Renal pelvis (tissue), 12 donors: ENCODE measurements at places on chromosomes 6 and 20.

DNA sequence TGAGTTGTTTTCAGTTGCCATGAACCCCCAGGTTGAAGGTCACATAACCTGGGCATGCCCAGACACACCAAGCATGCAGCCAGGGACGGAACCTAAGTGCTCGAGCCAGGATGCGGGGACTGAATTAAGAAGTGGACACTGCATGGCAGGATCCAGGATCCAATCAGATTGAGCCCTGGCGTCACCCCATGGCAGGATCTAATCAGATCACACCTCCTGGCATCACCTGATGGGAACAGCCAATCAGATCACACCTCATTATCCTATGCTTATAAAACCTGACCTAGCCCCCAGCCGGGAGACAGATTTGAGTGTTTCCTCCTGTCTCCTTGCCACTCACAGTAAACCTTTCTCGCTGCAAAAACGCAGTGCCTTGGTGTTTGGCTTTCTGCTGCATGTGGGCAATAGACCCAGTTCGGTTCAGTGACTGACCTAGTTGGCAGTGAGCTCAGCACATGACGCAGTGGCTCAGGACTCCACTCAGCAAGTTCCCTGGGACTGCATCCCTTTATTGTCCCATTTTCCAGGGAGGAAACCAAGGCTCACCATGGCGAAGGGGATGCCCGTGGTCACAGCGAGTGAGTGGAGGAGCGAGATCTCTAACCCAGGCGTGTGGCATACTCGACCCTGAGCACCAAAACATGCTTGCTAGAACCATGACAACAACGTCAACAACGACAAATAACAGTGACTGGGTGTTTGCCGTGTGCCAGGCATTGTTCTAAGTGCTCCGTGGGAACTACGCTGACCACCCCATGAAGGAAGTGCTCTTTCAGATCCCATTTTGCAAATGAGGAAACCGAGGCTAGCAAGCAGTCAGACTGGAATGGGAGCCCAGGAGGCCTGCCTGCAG lies 66.3 kb downstream of the RBM38 start:
- DNase-seq: no peak

- no peak for DNase-seq
Observed at GRCh38 chr20:36493051-36493800, 48.1 kb upstream of the MYL9 start.

- DNase-seq: no peak
Observed at GRCh38 chr6:43679057-43679456, 8.5 kb downstream of the MRPS18A start.

GRCh38 chr6:138371720-138372119 lies 6.0 kb upstream of the SMIM28 start:
- DNase-seq: no peak

- DNase-seq: no peak
Observed at GRCh38 chr20:54843865-54844264, 368.5 kb downstream of the DOK5 start.

DNA sequence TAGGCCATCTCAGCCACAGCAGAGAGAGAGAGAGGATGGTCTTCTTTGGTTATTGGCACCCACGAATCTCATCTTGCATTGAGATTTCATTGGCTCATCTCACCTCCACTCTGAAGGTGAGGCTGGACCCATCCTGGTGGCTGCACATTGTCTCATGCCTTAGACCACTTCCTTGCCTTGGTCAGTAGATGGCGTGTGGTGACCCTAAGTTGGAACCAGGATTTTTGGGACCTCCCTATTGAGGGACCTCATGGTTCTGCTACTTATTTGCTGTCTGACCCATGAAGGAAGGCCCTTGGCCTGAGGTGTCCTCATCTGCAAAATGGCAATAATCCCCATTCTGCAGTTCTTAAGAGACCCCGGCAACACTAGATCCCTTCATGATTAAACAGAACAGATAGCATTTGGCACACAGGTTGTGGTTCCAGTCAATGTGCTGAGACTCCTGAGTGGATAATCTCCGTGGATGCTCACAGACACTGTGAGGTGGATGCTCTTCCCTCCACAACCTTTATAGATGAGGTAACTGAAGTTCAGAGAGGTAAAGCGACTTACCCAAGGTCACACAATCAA lies 21.5 kb upstream of the AAR2 start:
- DNase-seq: no peak

DNA sequence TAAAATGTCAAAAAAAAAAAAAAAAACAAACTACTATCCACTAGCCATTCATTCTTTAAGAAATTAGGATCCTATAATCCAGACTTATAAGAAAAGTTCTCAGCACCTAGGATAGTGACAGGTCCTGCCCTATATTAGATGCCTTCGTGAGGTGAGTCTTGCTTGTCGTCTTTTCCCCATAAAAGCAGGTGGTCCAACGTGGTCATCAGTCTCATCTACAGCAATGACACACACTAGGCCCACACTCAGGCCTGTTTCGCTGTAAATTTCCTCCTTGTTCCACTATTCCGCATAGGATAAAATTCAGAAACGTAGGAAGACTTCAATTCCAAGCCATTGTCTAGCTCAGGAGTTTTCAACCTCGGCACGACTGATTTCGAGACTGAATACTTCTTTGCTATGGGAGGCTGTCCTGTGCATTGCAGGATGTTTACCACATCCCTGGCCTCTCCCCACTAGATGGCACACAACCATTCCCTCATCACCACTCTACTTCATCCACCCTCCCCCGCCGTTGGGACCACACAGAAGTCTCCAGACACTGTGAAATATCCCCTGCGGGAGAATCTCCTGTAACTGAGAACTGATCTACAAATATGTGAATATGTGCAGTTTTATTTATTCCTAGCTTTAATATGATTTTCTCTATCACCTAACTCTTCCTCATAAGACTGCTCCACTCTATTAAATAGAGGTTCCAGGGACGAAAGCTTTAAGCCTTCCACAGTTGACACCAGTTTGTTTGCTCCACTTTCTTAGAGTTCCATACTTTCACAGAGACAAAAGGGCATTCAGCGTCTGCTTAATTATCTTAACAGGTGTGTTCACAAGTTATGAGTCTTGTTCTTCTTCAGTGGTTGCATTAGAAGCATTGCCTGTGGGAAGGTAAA lies 346.3 kb downstream of the BMP2 start:
- peak; percentile 41 for DNase-seq

DNA sequence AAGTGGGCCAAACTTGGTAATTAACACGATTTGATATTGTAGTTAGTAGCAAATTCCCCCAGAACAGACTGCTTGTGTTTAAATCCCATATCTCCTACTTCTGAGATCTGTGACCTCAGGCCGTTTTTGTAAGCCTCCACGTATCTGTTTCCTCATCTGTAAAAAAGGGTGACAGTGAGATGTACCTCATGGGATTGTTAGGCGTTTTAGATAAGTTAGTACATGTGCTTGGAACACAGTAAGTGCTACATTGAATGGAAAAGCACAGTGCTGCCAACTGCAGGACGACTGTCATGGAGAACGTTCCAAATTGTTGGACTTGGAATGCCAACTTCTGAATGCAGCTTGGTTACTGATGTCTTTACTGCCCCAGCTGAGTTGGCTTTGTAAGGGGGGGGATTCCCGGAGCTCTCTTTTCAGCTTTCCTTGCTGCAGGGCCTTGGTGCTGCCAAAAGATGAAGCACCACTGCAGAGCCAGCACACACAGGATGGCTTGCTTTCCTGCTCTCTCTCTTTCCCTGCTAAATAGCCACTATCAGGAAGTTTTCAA lies 108.6 kb downstream of the OPN5 start:
- no peak for DNase-seq

DNA sequence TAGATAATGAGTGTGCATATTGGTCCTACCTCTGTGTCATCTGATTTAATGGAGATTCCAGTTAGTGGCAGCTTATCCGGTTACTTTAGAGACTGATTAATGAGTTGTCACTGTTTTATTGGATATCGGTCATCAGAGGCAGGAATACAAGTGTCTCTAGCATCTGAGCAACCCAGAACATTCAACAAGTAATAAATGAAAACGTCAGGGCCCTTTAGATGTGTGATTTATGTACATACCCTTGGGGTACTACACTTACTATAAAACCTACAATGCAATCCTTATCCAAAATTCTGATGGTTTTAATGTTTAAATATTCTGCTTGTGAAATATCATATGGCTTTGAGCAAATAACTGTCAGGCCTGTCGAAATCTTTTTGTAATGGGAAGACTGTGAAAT lies 1117.9 kb upstream of the FLRT3 start:
- DNase-seq: no peak

- no peak for DNase-seq
Observed at GRCh38 chr6:52210227-52210626, 24.1 kb downstream of the IL17A start.

GRCh38 chr20:460707-461106 lies 1.6 kb downstream of the TBC1D20 start:
- DNase-seq: no peak

DNA sequence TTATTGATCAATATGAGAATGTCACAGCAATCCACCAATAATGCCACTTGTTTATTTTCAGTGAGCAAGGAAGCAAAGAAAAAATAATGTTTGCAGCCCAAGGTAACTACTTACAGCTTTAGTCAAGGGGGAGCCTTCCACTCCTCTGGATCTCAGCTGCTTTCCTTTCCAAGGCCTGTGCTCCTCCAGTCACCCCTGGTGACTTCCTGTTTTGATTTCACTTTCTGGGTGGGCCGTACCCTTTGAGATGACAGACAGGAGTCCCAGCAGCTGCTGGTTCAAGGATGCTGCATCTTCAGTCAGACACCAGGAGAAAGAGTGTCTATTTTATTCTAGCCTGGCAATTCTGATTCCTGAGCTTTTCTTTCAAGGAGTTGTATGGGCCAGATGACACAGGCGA lies 5.6 kb upstream of the VNN2 start:
- peak; percentile 30 for DNase-seq

DNA sequence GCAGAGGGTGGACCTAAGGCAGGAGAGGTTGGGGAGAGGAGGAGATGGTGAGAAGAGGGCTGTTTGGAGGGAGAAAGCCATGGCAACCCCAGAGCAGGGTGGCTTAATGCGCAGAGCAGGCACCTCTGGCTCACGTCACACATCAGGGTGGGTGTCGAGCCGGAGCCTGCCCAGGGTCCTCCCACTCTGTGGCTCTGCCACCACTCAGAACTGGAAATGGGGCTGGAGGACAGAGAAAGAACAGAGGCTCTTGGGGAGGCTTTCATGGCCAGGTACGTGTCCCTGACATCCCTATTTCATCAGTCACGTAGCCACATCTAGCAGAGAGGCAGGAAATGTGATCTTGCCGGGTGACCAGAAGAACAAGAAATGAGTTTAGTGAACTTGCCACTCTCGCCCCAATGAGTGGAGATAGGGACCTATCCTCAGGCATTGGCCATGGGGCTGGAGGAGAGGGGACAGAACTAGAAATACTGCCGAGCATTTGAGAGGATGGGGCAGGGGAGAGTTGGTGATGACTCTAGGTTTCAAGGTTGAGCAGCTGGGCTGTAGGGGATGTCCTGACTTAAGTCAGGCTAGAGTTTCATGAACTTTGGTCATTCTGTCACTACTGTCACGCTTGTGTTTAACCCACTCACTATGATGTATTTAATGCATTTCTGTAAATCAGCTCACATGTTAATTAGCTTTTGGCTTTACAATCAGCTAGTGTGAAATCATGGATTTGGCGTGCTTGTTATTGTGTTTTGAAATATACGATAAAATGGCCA lies 52.7 kb downstream of the CDH26 start:
- DNase-seq: no peak

DNA sequence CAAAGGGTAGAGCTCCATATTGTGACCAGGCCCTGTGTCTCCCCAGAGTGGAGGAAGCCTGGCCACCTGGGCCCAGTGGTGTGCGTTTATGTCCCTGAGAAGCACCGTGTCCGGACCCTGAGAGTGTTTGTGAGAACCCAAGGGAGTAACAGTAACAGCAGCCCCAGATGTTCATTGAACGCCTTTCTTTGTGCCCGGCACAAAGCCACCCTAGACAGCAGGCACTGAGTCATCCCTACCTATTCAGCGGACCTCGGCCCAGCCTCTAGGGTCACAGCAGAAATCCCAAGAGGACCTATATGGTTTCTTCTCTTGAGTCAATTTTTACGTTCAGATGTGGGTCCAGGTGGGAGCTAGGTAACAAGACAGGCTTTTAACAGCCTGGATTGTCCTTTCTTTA lies 24.5 kb downstream of the BCAS4 start:
- no peak for DNase-seq

GRCh38 chr6:41638935-41639808 lies 904 bp downstream of the MDFI start:
- DNase-seq: no peak

DNA sequence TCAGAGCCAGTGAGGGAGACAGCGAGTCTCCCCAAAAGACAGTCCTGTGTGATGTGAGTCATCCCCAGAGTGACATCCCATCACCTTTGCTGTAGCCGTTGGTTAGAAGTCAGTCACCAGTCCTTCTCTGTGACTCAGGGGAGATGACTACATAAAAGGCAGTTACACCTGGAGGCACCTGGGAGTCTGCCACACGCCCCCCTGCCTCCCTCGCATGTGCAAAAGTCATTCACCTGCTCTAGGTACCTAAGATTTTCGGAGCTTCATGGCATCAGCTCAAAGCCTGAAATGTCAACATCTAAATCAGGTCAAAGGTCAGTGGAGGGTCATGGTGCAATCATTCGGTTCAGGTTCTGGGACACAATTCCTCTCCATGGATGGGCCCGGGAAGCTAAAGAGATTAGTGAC lies 50.3 kb downstream of the PRR18 start:
- no peak for DNase-seq

GRCh38 chr20:51461306-51461705 lies 81.2 kb downstream of the NFATC2 start:
- DNase-seq: no peak

- DNase-seq: no peak
Observed at GRCh38 chr6:72856801-72857200, 234.9 kb downstream of the KCNQ5 start.

DNA sequence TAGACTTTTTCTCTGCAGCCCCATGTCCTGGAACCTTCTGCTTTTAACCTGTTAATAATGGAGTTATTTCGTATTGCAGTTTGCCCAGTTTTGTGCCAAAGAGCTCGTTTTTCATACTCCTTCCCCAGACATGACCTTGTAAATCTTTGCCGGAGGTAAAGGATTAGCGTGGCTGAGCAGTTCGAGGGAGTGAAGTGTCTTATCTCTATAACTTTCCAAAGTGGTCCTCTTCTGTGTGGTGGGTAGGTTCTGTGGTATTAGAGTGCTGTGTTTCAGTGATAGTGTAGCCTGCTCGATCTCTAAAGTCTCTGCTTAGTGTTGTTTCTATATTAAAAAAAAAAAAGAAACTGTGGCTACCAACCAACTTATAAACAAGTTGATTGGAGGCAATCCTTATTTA lies 67.5 kb downstream of the FARS2 start:
- no peak for DNase-seq

GRCh38 chr6:64294034-64294433 lies 658.4 kb downstream of the PHF3 start:
- DNase-seq: no peak

DNA sequence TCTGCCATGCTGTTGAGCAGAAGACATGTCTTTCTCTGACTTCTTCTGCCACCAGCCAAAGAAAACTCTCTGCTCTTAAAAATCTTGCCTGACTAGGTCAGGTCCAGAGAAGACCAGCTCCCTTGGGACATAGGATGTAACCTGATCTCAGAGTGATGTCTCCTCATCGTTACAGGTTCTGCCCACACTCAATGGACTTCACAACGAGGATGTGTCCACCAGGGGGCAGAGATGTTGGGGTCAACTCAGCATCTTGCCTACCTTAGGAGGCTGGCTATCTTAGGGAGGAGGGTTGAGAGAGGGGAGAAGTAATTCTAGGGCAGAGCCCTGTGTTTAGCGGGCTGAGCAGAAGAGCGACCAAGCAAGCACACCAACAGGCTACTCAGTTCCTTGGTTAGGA lies 207.6 kb upstream of the CDH4 start:
- DNase-seq: no peak
